ENCODE measurements at places on chromosomes 6 and 20. TPM values are rescaled to one million over a fixed set of nuclear protein-coding genes. Genes with fewer than 3 reads are reported as not detected.

DNA sequence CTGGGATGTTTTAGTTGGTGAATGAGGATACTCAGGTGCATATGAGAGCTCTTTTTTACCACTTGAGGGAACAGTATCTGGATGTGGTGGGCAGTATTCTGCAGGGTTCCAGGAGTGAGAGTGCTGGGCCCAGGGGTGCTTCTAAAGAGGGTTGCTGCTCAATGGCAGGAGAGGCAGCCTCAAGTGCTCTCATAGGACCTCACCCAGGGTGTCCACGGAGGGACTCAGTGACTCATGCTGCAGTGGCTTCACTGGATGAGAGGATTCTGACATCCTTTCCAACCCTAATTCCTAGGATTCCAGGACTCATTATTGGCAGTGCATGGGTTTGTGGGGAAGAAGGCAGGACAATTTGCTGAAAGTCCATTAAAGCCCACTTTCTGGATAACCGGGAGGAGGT lies 176.6 kb upstream of the FERMT1 start:
- no peak for DNase-seq

The DDO gene
- not detected for polyA plus RNA-seq

The WFDC10B gene
- not detected for polyA plus RNA-seq

DNA sequence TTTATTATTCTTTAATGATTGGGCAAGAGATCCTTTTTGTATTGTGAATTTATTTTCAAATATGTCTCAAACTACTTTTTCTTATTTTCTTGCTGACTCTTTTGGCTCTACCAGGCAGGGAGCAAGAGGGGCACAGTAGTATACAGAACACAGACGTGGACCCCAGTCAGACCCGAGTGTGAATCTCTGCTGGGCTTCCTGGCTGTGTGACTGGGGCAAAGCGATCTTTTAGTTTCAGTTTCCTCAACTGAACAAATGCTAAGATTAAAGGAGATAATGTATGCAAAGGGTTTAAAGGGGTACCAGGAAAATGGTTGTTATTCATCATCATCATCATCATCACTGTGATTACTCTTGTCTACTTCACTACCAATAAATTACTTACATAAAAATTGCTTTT lies 317.5 kb downstream of the HIVEP2 start:
- DNase-seq = no peak

The CCR6 gene
- 205 TPM for polyA plus RNA-seq

DNA sequence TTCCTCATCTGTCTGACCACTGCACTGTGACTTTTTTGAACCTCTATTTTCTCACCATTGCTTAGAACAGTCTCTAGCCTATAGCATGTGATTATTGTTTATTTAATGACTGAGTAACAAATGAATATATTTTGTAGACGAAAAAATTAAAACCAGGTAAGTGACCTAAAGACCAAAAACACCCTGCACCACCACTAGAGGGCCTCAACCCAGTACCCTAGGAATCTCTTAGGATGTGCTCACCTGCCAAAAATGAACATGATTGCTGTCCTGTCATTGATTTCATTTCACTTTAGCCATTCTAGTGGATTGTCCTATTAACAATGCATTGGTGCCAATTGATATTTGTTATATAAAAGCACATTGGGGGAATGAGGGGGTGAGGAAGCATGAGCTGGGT lies 199.1 kb downstream of the COL9A1 start:
- DNase-seq = no peak
